Posterior vena cava (tissue), 2 donors: ENCODE measurements at places on chromosomes 11 and 22. TPM values are rescaled to one million over a fixed set of nuclear protein-coding genes. Genes with fewer than 3 reads are reported as not detected.

The B3GAT1 gene
- not detected for total RNA-seq

The SIAE gene
- 16.8 TPM for total RNA-seq

The HOATZ gene
- not detected for total RNA-seq

The GGTLC3 gene
- total RNA-seq: not detected

The TOP3B gene
- 19.3 TPM for total RNA-seq

The HTATIP2 gene
- 21.2 TPM for total RNA-seq

The APOL5 gene
- not detected for total RNA-seq

The RAB38 gene
- 0.86 TPM for total RNA-seq
